ENCODE measurements at places on chromosomes 5 and 9.

DNA sequence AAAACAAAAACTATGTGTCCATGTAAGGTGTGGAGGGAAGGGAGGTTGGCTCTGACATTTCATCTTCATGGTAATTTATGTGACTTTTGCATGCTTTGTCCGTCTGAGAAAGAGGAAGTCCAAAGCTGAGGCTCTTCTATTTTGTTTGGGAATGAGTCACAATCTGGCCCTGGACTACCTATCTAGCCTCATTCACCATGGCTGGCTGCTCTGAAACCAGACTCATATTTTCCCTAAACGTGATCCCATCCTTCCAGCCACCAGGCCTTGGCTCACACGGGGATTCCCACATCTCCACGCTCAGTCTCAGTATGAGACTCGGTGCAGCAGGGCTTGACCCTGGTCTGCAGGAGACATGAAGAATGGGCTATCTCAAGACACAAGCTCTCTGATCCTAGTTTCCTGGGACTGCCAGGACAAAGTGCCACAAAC lies 672.8 kb downstream of the ACTL7B start:
- DNase-seq: peak; percentile 86

GRCh38 chr9:107665057-107665456 lies 175.5 kb upstream of the KLF4 start:
- DNase-seq: no peak

GRCh38 chr5:28822071-28822470 lies 1783.7 kb upstream of the CDH9 start:
- no peak for DNase-seq

DNA sequence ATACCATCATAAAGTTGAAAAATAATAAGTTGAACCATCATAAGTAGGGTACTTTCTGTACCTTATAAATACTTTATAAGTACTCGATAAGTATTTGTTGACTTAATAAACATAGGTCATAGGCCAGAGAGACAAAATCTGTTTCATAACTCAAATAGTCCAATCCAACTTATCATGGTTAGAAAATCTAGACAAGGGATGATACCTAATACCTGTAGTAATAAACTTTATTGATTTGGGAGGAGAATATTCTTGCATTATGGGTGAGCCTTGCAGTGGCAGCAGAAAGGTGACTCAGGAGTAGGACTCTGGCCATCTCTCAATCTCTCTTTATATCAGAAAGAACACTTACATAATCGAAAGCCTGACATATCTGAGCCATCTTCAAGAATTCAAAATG lies 466.8 kb upstream of the GRIN3A start:
- DNase-seq: no peak

- no peak for DNase-seq
Observed at GRCh38 chr9:87267251-87268070, 230.2 kb upstream of the DAPK1 start.

GRCh38 chr9:133151601-133152525 lies 11.9 kb downstream of the GBGT1 start:
- DNase-seq: no peak

DNA sequence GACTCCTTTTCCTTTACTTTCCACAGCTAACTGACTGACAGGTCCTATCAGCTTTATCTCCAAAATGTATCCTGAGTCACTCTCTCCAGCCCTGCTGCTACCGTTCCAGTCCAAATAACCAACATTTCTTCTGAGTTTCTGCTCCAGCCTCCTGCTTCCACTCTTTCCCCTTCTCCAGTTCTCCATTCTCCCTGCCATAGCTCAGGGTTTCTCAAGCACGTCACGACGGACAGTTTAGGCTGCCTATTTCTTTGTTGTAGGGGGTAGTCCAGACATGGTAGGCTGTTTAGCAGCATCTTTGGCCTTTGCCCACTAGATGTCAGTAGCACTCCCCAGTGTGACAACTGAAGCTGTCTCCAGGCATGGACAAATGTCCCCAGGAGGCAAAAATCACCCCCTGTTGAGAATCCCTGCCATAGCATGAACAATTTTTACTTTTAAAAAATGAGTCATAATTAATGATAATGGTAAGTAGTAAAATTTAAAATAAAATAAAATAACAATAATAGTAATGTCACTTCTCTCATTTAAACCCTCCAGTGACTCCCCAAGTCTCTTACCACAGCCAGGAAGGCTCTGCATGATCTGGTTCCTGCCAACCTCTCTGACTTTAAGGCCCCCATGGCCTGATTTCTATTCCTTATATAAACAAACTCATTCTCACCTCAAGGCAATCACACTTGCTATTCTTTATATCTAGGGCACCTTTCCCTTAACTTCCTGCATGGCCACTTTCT lies 105.4 kb upstream of the FER start:
- DNase-seq: peak; percentile 55

DNA sequence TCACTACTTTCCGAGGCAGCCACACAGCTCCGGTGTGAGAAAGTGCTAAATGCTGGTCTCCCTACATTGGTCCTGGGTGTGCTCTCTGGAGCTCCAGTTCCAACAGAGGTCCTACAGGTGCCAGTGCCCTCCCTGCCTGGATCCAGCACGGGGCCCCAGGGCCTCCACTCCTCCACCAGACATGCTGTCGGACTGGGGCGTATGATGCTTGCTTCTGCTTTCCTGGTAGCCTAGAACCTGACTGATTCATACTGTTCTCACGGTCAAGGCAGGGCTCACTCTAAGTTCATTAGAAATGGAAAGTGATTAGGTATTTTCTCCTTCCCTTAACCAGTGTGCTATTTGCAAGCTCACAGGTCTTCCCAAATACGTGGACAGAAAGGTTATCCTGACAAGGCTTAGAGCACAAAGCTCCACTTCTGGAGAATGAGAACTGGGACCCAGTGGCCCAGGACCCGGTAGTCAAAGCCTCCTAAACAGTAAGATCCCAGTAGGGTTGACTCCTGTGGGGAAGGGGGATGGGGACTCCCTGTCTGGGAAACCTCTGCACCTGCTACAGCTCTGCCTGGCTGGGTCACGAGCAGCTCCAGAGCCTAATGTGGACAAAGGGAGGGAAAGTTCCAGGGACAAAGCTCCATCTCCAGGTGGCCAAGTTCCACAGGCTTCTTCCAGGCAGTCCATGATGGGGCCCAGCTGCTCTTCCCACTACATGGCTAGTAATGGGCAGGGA lies 98.1 kb downstream of the PAX5 start:
- DNase-seq: no peak

DNA sequence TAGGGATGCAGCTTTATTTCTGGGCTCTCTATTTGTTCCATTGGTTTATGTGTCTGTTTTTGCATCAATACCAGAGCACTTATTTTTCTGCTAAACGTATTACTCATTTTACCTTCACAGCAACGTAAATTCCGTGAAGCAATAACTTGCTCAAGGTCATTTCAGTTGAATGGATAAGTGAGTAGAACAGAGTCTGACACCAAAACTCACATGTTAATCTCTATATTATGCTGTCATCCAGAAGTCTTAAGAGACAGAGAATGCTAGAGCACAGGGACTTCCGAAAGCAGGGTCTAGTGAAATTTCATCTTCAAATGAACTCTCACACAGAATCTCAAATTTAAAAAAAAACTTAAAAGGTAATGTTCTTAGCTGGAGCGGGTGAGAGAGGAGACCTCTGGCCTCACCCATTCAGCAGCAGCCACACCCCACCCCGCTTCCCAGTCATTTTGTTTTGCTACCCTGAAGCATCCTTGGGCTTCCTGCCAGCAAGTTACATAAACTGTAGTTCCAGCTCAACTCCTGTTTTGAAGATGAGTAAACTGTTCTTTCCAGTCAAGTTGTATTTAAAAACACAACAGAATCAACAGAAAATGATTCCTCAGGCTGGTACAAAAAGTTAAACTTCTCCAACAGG lies 69.3 kb downstream of the TRIM36 start:
- DNase-seq: no peak

DNA sequence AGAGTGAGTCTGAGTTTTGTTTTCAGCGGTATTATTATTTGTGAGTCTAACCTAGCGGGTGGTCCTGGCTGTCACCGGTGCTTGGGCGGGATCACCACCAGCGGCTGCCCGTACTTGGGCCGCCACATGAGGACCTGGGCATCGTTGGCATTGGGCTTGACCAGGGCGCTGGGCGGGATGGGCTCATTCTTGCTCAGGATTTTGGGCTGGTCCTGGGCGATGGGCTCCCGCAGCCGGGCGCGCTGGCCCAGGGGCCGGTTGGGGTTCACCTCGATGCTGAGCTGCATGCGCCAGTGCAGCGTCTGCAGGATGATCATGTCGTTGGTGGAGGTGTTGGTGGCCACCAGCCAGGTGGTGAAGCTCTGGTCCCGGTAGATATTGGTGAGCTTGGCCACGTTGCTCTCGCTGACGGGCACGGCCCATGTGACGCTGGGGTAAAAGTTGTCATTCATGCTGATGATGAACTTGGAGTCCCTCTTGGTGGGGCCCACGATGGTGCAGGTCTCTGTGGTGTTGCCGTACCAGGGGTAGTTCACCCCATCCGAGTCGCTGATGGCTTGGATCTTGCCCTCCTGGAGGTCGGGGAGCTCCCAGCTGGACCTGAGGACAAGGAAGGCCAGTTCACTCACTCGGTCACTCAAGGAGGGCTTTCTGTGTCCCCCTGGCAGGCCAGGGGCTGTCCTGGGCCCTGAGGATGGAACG lies 15.4 kb downstream of the FAM78A start:
- no peak for DNase-seq

- DNase-seq: no peak
Observed at GRCh38 chr9:91698266-91698665, 251.8 kb downstream of the ROR2 start.

GRCh38 chr5:53478411-53479044 lies 1.9 kb upstream of the FST start:
- peak; percentile 48 for DNase-seq

DNA sequence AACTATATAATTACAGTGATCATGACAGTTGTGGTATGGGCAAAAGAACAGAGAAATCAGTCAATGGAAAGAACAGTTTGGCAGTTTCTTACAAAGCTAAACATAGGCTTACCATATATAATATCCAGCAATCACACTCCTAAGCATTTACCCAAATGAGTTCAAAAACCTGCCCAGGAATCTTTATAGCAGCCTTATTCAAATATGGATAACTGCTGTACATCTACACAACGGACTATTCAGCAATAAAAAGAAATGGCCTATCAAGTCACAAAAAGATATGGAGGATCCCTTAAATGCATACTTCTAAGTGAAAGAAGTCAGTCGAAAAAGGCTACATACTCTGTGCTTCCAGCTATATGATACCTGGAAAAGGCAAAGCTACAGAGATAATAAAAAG lies 36.6 kb downstream of the ERMP1 start:
- DNase-seq: no peak

DNA sequence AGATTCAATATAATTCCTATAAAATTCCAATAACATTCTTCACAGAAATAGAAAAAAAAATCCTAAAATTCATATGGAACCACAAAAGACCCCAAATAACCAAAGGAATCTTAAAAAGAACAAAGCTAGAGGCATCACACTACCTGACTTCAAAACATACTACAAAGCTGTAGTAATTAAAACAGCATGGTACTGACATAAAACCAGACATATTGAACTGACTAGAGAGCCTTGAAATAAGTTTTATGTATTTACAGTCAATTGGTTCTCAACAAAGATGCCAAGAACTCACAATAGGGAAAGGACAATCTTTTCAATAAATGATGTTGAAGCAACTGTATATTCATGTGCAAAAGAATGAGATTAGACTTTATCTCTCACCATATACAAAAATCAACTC lies 36.9 kb downstream of the BTNL9 start:
- DNase-seq: no peak
